ENCODE measurements at places on chromosomes 1 and 21. TPM values are rescaled to one million over a fixed set of nuclear protein-coding genes. Genes with fewer than 3 reads are reported as not detected.

The S100A2 gene
- not detected for total RNA-seq

The ANKRD34A gene
- not detected for total RNA-seq

GRCh38 chr1:167648252-167648849 lies 18.3 kb downstream of the RCSD1 start:
- no peak for DNase-seq

- DNase-seq: no peak
Observed at GRCh38 chr1:181356505-181357340, 126.6 kb upstream of the CACNA1E start.

DNA sequence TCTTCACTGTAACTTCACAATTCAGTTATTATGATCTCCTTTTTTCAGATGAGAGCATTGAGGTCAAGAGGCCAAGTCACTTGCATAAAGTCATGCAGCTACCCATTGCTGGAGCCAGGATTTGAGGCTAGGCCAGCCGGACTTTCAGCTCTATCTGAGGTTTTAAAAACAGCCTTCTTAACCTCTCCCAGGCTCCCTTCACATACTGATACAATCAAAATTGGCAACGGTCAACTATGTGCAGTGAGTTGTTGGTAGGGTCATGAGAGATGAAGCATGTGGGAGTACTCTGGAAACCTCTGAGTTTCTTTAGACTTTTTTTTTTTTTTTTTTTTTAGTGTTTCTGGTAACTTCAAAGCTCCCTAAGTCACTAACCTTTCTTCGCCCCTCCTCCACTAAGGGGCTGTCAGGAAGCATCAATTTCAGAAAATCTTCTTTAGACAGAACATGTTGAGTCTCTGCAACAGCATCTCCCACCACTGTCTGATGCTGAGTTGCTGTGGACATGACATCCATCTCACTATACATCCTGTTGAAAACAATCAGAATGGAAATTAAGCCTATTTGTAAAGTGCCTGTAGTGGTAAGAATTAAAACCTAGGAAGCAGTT lies 201.8 kb downstream of the SIPA1L2 start:
- DNase-seq: no peak

DNA sequence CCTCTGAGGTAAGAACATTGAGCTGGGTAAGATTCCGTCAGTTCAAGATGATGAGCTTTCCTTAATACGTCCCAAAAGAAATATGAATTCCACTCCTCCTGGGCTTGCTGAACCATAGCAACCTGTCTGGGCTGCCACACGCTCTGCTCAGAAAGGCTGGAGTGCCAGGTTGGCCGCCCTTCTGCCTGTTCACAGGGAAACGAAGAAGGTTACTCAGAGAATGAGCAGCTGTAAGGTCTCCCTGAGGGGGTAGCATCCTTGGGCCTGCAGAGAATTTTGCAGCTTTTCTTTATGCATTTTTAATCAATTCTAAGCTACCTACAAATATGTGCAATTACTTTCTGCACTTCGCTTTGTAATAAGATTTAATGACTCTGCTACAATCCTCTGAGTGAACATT lies 130.7 kb upstream of the BACE2 start:
- no peak for DNase-seq

DNA sequence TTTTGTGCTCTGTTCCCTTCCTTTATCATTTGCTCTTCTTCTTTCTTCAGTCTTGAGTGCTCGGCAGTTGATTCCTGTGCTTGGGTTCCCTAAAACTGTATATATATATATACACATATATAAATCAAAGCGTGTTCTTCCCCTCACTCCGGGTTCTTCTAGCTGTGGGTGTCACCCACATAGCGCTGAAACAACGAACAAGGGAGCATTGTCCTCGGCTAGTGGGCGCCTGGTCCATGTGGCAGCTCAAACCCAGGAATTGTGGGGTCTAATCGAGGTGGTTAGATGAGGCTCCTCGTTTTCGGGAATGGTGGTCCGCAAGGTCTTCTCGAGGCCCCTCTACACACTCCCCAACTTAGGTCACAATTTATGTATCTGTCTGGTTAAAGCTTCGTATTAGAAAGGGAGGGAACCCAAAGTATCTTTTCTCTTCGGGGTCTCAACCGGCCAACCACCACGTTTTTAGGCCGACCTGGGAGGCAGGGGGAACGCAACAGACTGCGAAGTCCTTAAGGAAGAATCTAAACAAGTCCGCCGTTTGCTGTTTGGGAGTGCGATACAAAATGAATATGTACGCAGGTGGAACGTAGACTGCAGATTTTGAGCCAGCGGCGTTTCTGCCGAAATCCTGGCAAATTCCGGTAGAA lies 504 bp upstream of the SDHC start:
- no peak for DNase-seq

DNA sequence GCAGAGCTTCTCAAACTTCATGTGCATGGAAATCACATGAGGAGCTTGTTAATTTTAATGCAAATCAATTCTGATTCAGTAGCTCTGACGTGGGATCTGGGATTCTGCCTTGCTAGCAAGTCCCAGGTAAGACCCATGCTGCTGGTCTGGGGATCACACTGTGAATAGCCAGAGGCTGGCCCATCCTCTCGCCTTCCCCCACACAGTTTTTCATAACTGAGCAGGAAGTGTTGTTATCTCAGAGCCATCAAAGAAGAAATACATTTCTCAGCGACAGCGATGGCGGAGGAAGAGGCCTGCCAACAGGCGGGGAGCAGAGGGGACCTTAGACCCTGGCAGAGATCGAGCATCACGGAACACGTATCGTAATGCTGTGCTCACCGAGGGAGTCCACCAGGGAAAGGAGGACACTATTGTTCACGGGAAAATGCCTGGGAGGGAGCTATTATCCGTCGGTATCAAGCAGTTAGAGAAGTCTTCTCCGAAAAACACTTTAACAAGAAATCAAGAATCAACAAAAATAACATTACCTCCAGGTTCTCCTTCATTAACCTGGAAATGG lies 268.9 kb upstream of the TMEM51 start:
- no peak for DNase-seq

GRCh38 chr21:34561806-34562205 lies 49.8 kb upstream of the KCNE1 start:
- no peak for DNase-seq

All from Peyer's patch (tissue), 4 donors.